ENCODE measurements at places on chromosomes 5 and 9.

GRCh38 chr5:133867851-133868545 lies 100.4 kb downstream of the C5orf15 start:
- no peak for DNase-seq

DNA sequence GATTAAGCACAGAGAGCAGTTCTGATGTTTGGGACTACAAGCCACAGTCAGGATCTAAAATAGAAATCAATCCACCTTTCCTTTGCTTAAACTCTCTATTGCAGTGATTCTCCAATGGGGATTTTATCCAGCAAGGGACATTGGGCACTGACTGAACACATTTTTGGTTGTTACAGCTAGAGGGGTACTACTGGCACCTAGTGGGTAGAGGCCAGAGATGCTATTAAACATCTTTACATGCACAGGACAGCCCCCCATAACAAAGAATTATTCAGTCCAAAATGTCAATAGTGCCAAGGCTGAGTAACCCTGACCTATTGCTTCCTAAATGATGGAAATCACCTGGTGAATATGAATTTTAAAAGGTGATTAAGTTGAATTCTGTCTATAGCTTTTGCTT lies 12.0 kb downstream of the ZNF622 start:
- DNase-seq: no peak

- DNase-seq: no peak
These were observed 457.3 kb downstream of the DMAC1 start for GRCh38 chr9:7342229-7342628.

GRCh38 chr5:158886957-158887356 lies 212.8 kb downstream of the EBF1 start:
- DNase-seq: no peak

DNA sequence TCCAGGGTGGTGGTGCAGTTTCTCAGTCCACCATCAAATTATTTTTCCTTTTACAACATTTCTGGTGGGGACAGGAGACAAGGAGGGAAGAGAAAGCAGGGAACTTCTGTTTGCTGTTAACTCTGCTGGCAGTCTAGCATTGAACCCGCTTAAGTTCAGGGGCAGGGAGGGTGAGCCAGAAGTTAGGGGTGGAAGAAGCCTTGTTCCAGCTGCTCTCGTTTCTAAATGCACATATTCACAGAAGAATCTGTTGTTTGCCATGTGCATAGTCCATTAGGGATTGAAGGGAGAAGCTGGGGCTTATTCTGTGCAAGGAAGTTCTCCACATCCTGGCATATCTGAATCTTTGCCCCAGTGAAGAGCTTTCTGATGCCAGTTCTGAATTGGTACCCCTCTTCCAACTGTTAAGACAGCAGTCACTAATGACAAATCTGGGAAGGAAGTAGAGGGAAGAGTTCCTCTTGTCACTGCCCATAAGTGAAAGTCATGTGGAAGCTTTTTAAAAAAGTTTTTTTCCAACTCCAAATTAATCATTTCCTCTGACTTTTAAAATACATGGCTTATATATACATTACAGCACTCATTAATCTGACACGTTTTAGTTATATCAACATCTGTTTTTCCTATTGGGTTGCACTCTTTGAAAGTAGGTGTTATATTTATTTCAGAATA lies 32.6 kb upstream of the ACOT12 start:
- no peak for DNase-seq

GRCh38 chr5:96297867-96298266 lies 135.2 kb downstream of the PCSK1 start:
- no peak for DNase-seq

DNA sequence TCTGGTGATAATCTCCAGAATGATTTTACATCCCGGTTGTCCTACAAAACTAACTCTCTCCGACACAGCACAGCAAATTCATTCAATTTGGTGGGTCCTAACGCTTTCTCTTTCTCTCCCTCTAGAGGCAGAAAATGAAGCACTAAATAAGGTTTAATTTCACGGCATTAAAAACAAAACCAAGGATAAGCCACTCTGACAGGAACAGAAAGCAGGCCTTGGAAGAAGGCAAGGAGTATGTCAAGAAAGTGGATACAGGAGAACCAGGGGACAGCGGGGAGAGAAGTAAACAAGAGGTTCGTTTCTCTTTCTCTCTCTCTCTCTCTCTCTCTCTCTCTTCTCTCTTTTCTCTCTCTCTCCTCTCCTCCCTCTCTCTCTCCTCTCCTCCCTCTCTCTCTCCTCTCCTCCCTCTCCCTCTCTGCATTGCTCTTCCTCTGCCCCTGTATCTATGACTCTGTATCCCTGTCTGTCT lies 49.8 kb downstream of the EBF1 start:
- DNase-seq: no peak

DNA sequence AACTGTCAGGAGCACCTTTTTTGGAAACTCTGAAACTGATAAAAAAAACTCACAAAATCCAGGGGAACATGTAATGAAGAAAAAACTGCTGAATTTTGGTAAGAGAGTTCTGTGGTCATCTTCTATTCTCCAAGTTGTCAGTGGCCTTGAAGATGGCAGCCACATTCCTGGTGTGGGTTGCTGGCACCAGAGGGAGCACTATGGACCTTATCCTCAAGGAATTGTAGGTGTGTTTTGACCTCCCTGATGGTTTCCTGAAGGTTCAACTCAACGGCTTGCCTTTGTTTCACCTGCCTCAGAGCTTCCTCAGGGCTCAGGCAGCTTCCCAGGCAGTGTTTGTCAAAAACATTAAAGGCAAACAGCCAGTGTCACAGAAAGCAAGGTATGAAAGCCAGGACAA lies 2.2 kb upstream of the SLC38A9 start:
- DNase-seq: no peak

- DNase-seq: peak; percentile 49
These were observed 16.7 kb upstream of the HSD17B4 start for GRCh38 chr5:119435436-119436132.

- no peak for DNase-seq
These were observed 114.5 kb upstream of the NR5A1 start for GRCh38 chr9:124621371-124622328.

GRCh38 chr5:91110686-91111085 lies 272.4 kb downstream of the ARRDC3 start:
- no peak for DNase-seq
